Activated CD8-positive, alpha-beta memory T cell treated with anti-CD3 and anti-CD28 coated beads for 48 hours (primary cell): ENCODE measurements at places on chromosomes 4 and X.

DNA sequence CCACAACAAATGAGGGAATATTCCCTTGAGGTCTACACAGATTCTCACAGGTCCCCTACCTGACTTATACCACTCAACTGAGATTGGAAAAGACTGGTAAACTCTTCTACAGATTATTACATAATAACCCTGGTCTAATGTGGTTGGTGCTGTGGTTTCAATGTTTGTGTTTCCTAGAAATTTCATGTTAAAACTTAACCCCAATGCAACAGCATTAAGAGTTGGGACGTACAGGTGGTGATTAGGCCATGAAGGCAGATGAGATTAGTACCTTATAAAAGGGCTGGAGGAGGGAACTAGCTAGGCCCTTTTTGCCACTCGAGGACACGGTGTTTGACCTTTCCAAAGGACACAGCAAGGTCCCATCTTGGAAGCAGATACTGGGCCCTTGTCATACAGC, 84.3 kb upstream of the TAPT1 start:
- DNase-seq = no peak

DNA sequence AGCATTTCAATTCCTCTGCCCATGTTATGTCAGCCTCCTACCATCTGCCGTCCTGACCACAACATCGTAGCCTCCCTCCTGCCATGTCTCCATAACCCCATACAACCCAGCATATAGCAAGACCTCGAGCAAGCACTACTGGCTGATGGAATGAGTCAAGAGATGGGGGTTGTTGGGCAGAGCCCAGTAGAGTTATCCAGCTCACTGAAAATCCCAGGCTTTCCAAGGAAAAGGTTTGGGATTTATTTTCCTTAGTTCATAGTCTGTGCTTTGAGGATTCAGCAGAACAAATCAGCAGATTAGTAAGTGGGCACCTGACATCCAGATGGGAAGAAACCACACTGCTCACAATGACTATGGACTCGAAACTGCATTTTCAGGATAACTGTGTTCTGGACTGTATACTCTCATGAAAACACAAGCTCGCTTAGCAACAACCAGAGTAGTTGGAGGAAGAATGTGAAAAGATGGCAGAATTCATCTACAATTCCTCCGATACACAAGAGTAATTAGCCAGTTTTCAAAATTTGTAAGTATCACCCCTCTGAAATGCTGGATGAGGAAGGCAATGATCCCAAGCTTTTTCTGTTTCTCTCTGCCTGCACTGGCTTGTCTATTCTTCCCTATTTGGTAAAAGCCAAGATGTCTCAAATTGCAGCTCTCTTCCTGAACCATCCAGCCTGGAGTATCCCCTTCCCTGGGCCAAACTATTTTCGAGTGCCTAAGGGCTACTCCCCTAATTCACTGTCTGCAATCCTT, 186.2 kb upstream of the TBL1X start:
- no peak for DNase-seq

- no peak for DNase-seq
Measured at GRCh38 chrX:152824841-152825374, 5.6 kb downstream of the CETN2 start.

GRCh38 chr4:95255396-95256107, 293.2 kb downstream of the UNC5C start:
- DNase-seq = no peak

DNA sequence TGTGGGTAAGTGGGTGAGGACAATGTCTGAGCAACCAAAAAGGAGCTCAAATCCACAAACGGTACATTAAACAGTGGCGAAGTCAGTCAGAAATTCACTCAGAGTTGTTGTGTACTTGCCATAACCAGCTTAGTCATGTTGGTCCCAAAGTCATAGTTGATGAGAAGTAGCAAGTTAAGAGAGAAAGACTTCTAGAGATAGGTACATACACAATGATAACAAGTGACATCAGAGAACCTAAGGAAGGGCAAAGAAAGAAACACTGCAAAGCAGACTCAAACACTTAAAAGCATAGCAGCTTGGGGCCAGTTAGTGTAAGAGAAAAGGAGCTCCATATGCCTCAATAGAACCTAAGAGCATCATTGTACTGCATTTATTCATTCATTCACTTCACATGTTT, 30.2 kb downstream of the DYNLT3 start:
- DNase-seq = no peak

GRCh38 chr4:113434247-113434587, 327.3 kb downstream of the CAMK2D start:
- no peak for DNase-seq

- DNase-seq = no peak
Measured at GRCh38 chrX:74242050-74242449, 61.9 kb upstream of the ZCCHC13 start.

- DNase-seq = no peak
Measured at GRCh38 chr4:86594559-86595425, 677 bp downstream of the PTPN13 start.

DNA sequence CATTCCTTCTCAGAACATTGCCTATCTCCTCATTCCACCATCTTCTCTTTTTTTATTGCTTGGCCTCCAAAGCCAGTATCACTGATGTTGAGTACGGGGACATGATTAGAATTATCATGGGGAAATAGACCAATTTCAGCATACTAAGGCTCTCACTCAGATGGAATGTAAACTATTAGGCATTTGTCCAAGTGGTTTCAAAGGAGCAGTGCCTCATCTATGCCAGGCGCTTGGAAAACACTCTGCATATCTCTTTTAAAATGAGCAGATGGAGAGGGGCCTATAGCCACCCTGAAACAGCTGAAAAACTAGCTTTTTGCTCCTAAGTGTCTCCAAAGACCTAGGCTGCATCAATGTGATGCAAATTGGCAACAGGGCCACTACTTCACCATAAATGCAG, 150.8 kb upstream of the DIPK2B start:
- DNase-seq = no peak

- no peak for DNase-seq
Measured at GRCh38 chr4:131547506-131547981, 1601.5 kb upstream of the PCDH10 start.

DNA sequence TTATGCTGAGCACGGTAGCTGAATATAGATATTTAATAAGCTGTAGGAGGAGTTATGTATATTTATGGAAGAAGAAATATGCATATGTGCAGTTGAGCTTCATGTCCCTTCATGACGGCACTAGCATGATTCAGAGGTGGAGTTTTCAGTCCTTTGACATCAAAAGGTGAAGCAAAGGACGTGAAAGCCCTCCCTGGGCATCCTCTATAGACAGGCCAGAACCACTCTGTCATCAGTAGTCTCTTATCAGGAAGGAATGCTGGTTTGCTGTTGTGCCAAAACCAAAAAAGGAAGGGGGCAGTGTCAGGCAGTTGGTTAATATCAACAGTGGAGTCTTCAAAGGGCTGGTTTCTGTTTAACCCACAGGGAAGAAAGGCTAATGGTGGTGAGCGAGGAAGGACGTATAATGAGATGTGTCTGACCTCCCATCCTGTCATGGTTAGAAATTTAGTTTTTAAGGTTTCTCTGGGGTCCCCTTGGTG, 23.5 kb upstream of the IL2 start:
- no peak for DNase-seq
